GM13976 (cell line): ENCODE measurements at places on chromosomes 7 and 10.

DNA sequence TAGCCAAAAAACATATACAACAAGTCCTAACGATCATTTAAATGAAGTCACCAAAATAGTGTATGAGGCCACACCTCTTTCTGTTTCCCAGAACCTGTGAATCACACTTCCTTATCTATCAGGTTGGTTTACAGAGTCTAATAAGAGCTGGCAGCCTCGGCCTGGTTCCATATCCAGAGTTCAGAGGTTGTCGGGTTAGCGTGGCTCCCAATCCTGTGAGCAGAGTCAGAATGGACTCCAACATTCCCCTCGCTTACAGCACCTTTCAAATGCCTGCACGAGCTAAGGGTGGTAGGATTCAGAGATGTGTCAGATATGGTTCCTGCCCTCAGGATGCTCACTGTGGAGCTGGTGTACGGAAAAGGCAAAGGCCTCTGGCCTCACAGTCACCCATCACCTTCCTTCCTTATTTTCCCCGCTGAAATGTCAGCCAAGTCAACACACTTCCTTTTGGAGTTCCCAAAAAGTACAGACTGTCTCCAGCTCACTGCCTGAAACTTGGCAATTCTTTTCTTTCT is 6.0 kb downstream of the IL15RA start:
- peak; percentile 50 for DNase-seq

- DNase-seq = no peak
Observed at GRCh38 chr7:7564323-7564780, 2.3 kb upstream of the MIOS start.

DNA sequence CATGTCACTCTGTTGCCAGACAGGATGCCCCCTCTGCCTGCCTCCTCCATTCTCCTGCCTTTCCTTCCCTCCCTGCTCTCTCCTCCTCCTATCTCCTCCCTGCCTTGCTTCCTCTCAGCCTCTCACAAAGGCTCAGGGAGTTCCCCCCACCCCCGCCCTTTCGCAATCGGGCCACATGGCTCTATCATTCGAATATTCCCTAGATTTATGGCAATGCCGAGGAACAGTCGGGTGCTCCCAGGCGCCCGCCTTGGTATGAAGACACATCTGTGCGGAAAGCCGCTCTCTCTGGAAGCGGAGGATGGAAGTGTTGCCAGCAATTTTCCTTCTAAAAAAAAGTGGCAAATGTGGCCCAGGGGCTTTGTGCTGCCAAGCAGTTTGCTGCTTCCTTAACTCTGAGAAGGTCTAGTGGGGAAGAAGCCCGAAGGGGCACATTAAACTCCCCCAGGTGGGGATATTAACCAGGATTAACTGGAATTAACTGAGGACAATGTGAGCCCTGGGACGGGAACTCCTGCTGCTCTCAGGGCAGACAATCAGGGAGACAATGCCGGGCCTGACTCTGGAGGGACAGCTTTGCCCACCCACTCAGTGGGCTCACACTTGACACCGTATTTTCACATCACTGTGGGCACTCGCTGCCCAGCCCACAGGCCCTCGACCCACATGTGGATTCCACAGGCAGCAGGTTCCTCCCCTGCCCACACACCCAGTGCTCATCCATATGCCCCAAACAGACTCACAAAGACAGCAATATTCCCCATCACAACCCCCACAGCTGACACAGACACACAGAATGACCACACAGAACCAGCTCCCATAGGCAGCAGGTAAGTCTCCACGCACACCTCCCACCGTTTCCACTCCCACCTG is 88.4 kb upstream of the SMNDC1 start:
- no peak for DNase-seq

GRCh38 chr10:3054183-3054850 is 13.0 kb upstream of the PFKP start:
- DNase-seq = no peak

GRCh38 chr7:154837622-154838021 is 165.3 kb downstream of the PAXIP1 start:
- DNase-seq = no peak

- DNase-seq = no peak
Observed at GRCh38 chr10:98097616-98098015, 36.8 kb upstream of the R3HCC1L start.

DNA sequence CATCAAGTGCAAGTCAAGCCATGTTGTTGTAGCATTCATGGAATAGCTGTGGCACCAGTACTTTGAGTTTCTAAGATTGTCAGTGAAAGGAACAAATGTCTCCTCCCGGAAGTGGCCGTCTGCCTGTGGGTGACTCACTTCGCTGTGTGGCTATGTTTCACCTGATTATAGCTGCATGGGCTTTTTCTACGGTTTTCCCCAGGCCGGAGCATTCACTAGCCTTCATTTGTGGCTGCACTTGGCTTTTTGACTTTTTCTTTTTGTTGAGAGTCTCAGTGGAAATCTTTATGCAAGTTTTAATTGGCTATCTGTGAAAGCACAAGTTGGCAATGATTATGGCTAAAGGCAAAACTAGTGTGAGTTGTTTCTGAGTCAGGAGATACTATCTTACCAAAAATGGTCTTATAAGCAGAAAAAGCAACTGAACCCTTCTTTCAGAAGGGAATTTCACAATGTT is 35.0 kb downstream of the SRI start:
- no peak for DNase-seq

DNA sequence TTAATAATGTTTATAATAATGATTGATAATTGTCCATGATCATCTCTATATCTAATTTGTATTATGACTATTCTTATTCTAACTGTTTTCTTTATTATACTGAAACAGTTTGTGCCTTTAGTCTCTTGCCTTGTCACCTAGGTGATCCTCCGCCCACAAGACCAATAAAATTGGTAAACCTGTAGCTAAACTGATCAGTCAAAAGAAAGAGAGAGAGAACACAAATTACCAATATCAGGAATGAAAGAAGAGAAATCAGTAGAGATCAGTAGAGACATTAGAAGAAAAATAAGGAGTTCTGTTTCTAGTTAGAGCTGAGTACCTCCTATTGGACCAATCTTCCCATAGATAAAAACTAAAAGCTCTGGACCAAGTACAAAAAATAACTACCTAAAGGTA is 6.1 kb upstream of the COA1 start:
- no peak for DNase-seq
